ENCODE measurements at places on chromosomes 11 and 22.

DNA sequence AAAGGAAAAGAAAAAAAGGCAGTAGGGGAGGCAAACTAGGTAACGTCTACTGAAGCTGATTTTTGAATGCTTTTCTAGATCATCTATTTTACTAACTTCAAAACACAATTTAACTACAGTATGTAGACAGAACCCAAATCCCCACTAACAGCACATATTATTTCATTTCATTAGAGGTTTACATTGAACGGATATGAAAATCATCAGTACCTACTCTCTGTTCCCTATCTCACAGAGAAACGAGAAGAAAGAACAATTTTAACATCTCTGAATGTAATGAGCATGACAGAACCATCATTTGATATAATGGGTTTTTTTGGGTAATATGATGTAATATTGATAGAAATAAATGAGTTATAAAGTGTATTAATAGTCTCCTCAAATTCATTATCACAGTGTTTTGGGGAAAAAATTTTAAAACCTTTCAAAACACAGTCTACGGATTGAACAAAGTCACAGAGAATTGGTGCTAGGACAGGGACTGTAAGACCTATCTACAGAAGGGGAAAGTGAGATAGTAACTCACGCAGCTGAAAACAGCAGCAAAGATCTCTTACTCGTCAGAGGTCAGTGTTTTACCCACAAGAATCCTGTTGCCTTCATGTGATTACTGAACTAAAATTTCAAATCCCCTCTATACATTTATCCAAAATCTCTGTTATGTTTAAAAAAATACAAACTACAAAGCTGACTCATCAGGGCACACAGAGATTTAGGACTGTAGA, 77.3 kb downstream of the ZBTB44 start:
- DNase-seq: no peak

GRCh38 chr11:118610773-118611432, 3.5 kb downstream of the PHLDB1 start:
- DNase-seq: peak; percentile 80

GRCh38 chr11:44638032-44638431, 72.6 kb downstream of the CD82 start:
- no peak for DNase-seq

DNA sequence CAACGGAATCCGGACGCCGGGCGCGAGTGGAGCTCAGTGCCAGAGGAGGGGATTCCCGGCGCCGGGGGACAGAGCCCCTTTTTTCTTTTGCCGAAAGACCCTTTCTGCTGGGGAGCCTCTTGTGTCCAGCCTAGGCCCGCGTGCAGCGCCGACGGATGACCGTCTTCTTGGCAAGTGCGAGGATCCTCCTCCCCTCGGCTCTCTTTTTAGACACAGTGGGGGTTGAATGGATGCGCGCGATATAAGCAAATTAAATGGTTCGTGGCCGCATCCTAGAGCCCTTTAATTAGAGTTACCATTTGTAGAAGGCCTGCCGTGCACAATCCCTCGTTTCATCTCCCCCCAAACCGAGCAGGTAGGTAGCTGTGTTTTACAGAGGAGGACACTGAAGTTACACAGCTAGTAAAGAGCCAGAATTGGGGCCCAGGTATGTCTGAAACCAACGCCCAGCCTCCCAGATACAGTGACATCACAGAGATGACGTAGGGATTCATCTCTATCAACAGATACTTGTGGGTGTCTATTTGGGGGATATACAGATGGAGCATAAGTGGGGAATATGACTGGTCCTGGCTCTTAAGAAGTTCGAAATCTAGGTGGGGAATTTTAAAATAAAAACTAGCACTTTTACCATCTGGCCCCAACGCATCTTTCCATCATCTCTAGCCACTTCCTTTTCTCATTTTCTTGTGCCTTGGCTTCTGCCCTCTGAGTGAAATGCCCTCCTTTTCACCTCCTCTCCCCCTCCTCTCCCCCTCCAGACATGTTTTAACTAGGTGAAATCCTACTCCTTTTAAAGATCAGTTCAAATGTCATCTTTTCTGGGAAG, 875 bp downstream of the TCP11L1 start:
- DNase-seq: peak; percentile 9

DNA sequence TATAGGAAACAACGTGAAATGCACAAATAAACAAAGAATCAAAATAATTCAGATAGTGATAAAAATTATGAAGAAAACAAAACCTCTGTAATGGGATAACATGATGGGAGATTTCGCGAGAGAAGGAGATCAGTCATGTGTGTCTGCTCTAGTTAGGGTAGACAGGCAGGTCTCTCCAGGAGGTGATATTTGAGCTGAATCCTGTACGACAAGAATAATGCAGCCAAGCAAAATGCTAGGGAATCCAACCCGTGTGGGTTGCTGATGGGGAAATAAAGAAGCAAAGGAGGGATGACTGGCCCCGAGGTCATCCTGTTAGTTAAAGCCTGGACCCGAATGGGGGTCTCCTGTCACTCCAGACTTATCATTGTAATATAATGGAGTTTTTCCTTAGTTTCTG, 16.0 kb downstream of the MAML2 start:
- DNase-seq: no peak

DNA sequence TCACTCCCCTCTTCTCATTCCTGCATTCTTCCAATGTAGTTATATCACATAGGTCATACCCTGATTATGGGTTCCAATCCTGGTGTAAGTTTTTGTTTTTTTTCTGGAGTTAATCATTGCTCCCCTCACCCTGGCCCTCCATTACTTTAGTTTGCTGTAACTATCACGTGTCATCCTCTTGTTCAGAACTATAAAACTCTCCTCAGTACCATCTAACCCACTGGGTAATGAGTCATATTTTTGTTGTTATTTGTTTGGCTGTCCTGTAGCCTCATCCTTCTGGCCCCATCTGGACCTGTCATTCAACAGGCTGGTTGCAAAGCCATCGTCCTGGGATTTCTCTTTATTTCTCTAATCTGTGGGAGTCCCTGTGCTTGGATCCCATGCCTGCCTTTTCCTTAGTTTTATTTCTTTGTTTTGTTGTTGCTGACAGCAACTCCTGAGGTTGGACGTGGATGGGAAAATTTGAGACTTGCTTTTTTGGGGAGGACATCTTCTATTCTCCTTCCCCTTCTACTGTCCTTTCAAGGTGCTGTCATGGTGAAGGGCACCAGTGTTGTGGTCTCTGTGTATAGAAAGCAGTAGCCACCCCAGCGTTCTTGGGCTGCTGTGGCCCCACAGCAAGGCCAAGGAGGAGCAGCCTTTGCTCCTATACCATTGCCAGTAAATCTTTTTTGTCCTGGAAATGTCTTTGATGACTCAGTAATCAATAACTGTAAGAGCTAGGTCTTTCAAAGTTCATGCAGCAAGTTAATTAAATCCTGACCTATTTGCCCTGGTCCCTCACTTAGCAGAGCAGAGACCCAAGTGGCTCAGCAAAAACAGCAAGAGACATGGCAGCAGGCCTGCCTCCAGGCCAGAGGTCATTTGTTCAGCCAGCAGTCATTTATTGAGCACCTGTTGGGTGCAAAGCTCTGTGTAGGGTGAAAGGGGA, 82.5 kb downstream of the C22orf31 start:
- DNase-seq: no peak

- no peak for DNase-seq
These were observed 4.0 kb downstream of the NLRX1 start for GRCh38 chr11:119172513-119172912.

DNA sequence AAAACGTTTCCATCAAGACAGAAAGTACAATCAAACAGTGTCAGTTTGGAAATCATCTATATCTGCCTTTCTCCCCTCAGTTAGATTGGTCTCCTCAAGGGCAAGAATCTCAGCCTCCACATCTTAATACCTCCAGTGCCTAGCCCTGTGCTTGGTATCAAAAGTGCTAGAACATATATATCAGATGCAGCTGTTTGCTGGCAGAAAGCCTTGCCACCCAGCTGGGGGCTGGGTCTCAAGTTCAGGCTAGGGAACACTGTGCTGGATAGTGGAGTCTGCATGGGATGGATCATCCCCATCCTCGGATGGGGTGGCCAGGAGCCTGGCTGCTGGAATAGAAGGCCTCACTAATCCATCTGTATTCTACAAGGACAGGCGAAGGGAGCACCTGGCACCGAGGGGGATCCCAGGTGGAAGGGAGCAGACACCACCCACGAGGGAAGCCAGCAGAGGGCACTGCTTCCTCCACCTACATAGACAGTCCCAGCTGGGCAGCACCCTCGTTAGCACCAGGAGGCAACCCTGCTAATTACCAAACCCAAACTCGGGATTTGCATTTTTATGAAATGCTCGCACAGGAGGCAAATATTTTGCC, 602.2 kb downstream of the BUD13 start:
- no peak for DNase-seq

GRCh38 chr11:132054822-132055221, 684.4 kb downstream of the NTM start:
- no peak for DNase-seq

GRCh38 chr11:92458486-92458885, 233.9 kb downstream of the FAT3 start:
- DNase-seq: no peak

GRCh38 chr11:95247127-95247684, 16.2 kb upstream of the SESN3 start:
- no peak for DNase-seq

- no peak for DNase-seq
These were observed 7.9 kb upstream of the CTSC start for GRCh38 chr11:88345408-88345807.

DNA sequence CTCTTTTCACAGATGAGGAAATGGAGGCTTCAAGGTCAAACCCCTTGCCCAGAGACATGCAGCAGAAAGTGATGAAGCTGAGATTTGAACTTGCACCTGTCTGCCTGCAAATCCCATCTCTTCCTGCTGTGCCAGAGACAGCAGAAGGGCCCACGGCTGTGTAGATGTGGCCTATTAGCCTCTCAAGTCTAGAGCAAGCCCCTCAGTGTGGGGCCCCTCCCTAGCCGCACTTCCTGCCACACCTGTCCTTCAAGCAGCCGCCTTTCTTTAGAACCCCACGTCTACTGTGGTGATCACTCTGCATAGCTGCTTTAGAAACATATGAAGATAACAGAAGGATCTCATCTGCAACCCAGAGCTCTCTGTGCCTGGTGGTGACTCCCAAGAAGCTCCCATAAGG, 41.2 kb upstream of the JAM3 start:
- DNase-seq: peak; percentile 41

- DNase-seq: no peak
These were observed 134.1 kb downstream of the UVRAG start for GRCh38 chr11:75949023-75949672.

- DNase-seq: no peak
These were observed 32.8 kb downstream of the KCNE3 start for GRCh38 chr11:74434528-74434927.

DNA sequence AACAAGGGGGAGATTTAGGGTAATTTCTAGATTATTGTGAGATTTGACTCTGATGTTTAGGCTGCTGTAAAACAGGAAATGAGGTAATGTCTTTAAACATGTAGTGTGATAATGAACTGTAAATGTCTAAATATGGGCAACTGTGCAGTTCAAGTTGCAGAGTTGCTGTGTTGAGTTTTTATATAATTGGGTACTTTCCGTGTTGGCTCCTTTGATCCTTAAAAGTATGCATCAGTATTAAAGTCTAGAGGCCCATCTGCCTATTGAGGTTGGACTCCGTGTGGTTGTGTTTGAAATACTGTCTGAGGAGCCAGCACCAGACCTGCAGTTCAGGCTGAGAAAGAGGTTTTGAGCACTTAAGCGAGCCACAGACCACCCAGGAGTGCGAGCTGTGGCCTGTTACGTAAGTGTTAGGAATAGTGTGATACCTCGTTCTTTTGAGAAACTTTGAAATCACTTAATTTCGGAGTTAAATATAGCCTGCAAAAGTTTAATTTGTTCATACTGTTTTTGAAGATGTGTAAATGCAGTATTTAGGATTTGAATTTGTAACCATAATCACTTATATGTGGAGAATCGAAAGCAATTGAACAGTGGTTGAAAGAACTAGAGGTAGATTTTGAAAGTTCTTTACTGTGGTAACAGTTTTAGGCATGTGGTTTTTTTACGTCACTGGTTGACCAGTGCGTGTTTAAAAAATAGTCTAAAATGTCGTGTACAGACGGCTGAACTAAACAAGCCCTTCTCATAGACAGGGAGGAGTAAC, 9.0 kb downstream of the FAM118A start:
- peak; percentile 54 for DNase-seq

DNA sequence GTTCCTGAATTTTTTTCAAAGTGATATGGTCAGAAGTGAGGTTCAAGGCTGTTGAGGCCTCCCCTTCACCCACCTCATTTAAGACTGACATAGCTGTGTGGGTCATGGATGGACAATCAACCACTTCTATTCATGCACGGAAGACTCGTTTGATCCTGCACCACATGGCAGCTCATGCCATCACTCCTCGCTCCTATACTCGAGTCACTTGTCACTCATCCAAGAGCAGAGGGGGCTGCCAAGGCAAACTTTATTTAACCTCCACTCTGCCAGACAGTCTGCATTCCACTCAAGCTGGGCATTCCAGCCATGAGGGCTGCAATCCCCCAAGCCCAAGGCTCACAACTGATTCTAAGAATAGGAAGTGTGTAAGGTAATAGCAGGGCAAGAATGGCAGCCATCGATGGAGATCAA, 34.1 kb downstream of the SNX19 start:
- DNase-seq: no peak

DNA sequence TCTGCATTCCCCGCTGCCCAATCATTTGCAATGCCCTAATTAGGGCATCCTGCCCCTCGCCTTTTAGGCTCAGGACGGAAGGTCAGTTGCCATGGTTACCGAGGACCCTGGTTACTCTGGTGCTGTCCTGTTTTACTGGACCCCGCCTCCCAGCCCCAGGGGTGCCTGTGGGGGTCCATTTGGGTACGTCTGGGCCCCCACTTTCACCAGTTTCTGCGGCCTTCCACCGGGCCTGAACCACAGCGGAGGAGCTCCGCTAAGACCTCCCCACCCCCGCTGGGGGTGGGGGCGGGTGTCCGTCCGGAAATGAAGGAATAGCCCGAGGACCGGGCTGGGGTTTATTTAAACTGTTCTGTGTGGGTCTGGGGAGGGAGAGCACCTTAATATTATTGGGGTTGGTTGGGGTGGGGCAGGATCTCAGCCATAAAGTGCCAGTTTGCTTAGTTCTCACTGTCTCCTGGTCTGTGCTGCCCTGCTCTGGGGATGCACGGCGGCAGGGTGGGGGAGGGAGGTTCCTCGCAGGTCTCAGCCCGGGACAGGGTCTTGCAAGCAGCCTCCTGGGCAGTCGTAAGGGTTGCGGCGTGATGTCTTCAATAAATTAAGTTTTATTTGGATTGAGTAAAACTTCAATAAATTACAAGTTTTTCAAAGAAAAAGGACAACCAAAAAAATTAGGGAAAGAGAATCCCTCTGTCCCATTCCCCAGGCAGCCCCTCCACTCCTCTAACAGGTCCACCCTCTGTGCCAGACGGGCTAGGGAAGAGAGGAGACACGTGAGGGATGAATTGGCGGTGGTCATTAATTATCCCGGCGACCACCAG, 5.3 kb downstream of the PHOX2A start:
- no peak for DNase-seq

- no peak for DNase-seq
These were observed 358.3 kb upstream of the CTSC start for GRCh38 chr11:88695689-88696414.

DNA sequence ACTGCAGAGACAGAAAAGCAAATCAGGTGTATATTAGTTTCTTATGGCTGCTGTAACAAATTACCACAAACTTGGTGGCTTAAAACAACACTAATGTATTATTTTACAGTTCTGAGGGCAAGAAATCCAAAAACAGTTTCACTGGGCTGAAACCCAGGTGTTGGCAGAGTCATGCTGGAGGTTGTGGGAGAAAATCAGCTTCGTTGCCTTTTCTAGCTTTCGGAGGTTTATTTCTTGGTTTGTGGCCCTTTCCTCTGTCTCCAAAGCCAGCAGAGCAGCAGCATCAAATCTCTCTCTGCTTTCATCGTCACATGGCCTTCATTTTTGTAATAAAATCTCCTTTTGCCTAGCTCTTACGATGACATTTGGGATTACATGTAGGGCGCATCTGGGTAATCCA, 33.0 kb upstream of the OR6M1 start:
- no peak for DNase-seq
